ENCODE measurements at places on chromosomes 2 and 18.

GRCh38 chr2:241499146-241499965 is 9.0 kb downstream of the STK25 start:
- DNase-seq, result no peak

- DNase-seq, result no peak
Measured at GRCh38 chr18:77129150-77129551, 3.4 kb downstream of the MBP start.

DNA sequence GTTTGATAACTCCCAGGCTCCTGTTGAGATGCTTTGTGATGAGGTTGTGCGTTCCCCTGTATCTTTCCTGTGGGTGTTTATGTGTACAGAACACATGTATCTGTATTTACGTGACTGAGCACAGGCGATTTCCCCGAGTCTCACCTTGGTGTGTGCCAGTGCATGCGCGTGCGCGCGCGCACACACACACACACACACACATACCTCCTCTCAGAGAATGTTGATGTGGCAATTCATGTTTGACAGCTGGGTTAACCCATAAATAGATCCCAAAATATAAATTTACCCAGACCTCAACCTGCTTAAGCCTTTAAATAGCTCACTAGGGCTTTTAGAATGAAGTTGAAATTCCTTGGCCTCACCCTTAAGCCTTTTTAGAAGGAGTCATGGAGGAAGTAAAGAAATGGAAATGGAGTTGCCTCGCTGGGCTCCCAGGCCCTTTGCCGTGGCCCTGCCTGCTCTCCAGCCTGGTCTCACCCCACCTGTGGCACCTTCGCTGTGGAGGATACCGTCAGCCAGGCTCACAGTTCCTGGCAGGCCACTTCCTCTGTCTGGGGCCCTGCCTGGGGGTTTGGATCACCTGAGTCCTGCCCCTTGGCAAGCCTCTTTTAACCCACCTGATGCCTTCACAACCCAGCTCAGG is 20.3 kb downstream of the AGAP1 start:
- no peak for DNase-seq

DNA sequence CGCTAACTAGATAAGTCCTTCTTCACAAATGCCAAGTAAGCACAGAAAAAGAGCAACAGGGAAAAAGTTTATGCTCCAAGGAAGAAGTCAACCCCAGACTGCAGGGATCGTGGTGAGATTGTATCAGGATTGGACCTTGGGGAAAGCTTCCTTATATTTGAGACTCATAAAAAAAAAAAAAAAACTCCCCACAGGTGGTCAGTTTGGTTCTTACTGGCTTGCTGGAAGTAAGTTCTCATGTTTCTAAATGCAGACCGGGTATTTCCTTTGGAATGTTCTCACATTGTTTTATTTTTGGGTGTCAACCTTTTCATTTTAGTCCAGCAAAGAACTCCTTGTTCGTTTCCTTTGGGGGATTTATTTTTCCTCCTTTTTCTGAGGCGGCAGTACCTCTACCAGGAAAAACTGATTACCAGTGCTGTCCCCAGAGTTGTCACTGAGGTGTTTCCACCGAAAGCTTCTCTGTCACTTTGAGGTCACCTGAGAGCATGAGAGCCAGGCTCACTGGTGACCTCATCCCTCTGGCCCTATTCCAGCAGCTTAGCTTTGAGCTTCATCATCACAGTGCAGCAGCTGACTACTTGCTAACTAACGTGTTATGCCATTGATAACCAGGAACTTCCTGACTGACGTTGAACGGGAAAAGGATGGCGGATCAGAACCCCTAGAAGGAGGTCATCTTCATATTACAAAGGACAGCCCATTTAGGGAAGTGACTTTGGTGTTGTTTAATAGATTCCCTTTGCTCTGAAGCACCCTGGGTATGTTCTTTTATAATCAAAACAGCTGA is 16.8 kb upstream of the ATP8B1 start:
- no peak for DNase-seq

- no peak for DNase-seq
Measured at GRCh38 chr2:225117051-225117716, 74.9 kb upstream of the DOCK10 start.

GRCh38 chr2:109285244-109285651 is 156.2 kb downstream of the SH3RF3 start:
- DNase-seq, result no peak

GRCh38 chr2:37873229-37873628 is 51.9 kb upstream of the RMDN2 start:
- no peak for DNase-seq

- no peak for DNase-seq
Measured at GRCh38 chr2:10236571-10237391, 65.9 kb upstream of the HPCAL1 start.

DNA sequence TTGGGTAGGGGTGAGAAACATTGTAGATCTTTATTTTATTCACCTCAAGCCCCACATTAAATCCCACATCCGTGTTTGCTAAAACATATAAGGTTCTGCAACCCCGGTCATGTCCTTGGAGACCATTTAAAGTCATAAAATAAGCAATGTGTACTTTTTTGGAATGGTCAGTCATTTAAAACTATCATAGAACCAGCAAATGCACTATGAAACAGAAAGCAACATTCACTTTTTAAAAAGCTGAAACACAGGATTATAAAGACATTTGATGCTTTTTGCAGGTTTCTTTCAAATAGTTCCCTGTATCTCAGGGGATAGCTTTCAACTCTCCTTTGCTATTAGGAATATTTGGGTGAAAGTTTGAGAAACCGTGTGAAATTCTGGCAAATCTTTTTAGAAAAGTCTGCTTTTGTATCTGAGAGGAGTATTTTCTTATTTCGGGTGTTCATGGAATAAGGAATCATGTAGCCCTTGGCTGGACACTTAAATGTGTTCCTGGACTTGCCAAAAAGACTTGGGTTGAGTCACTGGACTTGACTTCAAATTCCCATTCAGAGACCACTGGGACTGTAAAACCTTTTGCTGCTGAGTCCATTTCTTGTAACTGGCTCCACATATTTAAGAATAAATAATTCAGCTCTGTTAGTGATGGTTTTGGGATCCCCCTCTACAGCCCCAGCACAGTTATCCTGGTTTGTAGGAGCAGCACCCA is 5.9 kb upstream of the CETN1 start:
- no peak for DNase-seq

- no peak for DNase-seq
Measured at GRCh38 chr2:147521936-147522335, 322.9 kb upstream of the ACVR2A start.

DNA sequence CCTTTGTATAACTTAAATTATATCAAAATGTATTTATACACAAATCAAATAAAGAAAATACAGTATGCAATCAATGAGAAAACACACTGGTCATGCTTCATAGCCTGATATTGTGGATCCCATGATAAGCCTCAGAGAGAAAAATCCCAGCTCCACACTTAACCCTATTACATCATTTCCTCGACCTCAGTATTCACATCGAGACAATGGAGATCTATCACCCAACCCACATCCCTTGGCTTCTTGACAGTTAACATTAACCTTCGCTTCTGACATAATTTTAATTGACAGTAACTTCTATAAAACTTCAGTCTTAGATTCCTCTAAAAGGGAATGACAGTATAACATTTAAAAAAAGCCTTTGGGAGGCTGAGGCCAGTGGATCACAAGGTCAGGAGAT is 11.6 kb downstream of the TMX3 start:
- DNase-seq, result no peak

DNA sequence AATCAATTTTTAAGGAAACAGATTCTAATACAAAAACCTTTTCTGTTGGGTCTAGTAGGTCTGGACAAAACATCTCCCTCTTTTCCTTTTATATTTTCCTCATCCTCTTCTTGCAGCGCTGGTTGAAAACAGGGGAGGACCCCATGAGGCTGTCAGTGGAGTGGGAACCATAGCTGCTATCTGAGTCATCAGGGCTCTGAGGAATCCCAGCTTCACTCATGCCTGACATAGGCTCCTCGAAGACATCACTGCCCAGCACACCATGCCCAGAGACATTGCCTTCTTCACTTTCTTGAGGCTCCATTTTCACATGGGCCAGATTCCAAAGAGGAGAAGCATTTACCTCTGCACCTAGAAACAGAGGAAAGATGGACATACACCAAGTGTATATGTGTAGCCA is 10.0 kb downstream of the SUPT7L start:
- no peak for DNase-seq

DNA sequence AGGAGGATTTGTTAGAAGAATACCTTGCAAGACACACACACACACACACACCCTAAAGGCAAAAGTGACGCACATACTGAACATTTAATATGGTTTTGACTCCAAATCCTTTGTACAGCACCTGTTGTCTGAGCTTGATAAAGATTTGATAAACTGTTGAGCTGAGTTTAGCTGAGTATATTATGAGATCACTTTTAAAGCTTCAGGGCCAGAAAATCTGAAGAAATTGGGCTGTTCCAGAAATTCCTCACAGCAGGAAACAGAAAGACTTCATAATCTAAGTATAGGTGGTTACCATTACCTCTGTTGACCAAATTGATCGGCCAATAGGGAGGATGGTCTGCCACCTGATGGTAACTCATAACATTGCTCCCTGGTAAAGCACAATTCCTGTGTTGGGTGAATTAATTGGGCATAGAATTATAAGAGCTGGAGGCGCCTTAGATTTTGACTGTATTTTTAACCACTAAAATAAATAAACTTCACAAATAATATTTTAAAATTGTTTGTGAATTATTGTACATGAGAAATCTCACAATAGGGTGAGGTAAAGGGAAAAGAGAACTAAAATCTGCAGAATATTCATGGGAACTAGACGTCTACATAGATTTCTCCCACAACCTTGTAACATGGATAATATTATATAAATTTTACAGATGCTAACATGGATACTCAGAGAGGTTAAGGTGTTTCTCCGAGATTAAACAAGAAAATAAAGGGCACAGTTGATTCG is 21.8 kb upstream of the RPIA start:
- peak; percentile 10 for DNase-seq

DNA sequence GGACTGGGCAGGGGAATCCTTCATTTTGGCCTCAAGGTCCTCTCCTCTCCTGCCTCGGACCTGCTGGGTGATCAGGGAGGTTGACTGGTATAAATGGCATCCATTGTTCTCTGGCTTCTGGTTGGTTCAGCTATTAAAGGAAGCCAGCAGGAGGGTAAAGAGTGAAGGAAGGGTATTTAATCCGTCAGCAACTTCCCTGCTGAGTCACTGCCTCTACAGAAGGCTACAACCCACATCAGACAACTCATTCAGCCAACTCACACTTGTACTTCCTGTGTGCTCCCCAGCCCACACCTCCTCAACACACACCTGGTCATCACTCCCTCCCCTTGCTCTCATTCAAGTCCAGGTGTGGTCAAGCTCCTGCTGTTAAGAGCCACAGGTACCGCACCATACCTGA is 68.3 kb upstream of the MRPS9 start:
- no peak for DNase-seq

DNA sequence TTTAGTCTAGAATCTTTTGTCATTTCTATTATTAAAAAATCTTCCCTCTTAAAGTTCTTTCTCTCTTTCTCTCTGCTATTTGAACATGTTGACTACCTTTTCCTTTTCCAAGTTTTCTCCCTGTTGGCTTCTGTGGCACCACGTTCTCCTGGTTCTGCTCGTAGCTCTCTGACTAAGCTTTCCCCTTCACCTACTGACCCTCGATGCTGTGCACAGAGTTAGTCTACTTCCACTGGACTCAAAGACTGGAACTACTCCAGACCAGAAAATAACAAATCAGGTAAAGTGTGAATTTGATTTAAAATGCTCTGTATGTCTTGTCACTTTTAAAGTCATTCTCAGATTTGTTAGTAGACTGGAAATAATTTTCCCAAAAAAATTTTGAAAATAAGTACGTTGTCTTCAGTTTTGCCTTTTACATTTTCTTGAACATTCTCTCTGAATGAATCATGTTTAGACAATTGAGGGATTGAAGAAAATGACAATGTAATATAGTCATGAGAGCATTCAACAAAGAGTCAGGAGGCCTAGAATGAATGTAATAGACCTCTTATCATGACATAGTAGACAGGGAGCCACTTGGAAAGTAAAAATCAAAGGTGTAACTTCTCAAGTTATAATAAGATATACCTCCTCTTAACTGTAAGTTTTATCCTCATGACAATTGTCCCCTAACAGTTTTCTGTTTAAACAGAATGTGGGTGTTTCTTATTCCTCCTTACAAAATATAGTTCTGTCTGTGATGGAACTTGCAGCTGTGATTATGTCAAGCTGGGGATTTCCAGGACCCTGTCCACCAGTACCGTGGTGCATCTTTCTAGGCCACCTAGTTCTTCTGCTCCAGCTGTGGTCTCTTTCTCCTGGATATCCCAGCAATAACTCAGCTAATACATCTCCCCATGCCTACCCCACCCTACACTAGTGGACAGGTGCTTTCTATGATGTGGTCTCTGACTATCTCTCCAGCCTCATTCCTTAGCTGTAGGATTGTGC is 25.5 kb downstream of the ITPRID2 start:
- no peak for DNase-seq

DNA sequence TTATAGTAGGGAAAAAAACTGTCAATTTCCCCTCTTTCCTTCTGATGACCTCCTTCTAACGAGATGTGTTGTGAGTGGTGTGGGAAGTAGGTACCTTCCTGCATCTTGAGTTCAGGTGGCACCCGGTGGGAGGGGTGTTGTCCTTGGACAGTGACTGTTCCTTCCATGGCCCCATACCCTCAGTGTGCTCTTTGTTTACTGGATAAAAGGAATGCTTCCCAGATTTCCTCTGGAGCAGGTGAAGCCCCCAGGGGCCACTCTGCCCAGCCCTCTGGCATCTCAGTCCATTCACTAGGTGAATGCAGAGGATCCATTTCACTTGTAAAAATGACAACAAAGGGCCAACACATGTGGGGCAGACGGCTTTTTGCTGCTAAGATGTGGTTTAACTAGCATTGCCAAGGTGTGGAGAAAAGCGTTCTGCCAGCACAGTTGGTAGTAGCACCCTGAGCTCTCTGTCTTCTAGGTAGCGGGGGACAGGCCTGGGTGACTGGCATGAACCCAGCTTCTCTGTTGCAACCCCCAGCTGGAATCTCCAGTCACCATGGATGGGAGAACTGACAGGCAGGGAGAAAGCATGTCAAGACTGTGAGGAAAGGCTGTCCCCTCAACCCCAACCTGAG is 6.9 kb downstream of the GDF7 start:
- DNase-seq, result no peak

DNA sequence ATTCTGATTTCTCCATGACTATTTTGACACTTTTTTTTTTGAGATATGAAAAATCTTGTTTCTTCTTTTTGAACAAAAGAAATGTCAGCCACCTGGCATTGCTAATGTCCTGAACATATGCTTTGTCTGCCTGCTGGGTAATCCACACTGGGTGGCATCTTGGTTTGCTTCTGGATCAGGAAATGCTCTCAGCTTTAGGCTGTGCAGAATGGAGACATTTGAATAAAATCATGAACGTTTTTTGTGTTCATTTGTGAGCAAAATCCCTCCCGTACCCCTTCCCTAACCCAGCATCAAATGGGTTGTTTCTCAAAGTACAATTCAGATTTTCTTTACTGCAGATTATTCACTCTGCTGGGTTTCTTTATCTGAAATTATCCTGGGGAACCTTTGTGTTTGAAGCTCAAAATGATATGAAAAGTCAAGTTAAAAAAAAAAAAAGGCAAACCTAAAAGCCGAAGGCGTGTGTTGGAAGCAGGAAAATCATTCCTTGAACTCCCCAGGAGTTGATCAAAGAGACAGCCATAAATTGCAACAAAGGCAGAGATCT is 53.4 kb upstream of the KLF7 start:
- no peak for DNase-seq

GRCh38 chr2:65495251-65495877 is 63.0 kb upstream of the SPRED2 start:
- DNase-seq, result no peak
